AG20443 (cell line): ENCODE measurements at places on chromosomes 11 and 22.

GRCh38 chr11:62449451-62449851, 30.6 kb downstream of the SCGB1A1 start:
- no peak for DNase-seq

DNA sequence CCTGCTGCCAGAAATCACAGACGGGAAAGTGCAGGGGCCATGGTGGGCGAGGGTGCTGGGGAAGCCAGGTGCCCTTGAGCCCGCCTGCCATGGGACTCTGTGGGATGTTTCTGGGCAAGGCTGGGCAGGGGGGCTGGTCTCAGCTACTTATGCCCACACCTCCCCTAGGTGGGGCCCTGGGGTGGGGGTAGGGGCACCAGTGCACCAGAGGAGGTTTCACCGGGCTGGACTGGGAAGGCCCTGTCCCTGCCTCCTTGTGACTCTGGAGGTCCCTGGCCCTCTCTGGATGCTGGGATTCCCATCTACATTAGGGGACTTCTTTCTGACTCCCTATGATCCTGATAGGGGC, 75.2 kb upstream of the WNT11 start:
- no peak for DNase-seq

- no peak for DNase-seq
These were observed 14.5 kb downstream of the SAA1 start for GRCh38 chr11:18280438-18281045.

DNA sequence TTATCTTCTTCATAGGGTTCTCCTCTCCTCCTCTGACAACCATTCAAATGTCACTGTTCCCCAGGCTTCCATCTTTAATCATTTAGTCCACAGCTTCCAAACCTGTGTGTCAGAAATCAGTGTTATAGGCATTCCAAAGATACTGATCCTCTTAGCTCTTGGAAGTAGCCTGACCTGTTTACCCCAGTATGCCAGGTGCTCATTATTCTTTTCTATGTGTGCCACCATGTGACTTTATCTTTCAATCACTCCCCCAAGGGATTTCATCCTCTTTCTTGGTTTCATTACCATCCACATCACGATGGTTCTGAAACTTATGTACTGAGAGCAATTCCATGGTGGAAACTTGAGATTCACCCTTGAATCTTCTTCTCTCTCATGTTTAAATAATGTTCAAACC, 7.6 kb downstream of the POU2AF2 start:
- DNase-seq: no peak

DNA sequence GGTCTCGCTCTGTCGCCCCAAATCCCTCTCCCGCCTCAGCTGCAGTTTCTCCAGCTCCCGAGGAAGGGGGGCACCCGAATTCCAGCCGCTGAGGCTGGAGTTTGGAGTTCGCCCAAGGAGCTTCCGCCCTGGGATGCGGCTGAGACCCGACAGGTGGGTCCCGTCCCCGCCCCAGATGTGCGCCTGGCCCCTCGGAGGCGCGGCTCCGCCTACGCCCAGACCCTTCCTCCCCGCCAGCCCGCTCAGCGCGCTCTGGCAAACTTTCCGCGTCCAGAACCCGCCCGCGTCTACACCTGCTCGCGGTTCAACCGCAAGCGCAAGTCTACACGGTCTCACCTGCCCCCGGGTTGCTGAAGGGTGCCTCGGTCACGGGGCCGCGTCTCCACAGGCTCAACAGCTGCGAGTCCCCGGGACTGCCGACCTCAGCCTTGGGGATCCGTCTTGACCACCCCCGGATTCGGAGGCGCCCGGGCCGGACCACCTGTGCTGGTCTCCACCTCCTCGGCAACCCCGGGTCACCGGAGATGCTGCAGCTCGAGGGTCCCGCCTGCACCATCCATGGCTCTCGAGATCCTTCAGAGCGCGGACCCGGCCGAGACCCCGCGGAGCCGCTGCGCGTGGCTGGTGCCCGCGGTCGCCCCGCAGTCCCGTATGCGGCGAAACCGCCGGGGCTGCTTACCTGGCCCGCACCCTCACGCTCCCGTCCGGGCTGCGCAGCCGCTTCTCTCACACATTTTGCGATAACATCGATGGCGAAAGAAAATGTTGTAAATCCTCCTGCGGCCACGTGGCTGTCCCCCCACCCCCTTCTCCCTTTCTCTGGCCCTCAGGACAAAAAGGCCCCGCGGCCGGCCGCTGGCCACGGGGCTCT, 63.6 kb downstream of the NFAM1 start:
- no peak for DNase-seq

DNA sequence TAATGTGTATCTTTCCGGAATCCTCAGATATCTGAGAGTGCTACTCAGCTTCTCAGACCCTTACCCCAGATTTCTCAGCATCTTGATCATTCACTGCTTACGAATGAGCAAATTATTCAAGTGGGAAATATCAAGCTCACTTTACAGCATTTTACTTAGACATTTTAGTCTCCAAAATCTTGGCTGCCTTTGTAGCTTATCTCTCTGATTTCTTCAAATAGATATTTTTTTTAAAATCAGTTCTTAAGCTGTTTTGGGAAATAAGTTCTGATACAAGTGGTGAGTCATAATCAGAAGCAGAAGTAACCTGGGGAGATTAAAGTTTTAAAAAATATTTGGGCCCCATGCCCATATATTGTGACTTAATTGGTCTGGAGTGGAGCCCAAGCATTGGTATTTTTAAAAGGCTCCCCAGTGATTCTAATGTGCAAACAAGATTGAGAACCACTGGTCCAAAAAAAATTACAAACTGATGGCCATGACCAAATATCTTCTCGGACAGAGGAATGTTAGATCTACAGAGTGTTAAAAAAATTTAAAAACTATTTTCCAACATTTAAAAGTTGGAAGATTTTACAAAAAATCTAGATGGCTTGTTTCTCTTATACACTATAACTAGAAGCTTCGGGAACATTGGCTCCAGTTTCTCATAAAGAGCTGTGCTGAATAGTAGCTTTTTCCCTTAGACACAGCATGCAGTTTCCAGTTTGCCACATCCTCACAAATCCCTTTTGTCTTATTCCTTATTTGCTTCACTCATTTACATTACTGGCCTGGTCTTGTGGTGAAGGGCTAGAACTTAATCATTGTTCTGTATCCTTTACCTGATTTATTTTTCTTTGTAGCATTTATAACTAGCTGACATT, 87.8 kb upstream of the BMAL1 start:
- no peak for DNase-seq

- no peak for DNase-seq
These were observed 14.4 kb upstream of the OOSP1 start for GRCh38 chr11:59923813-59924212.

GRCh38 chr11:14148653-14149273, 186.2 kb downstream of the SPON1 start:
- peak; percentile 58 for DNase-seq
